ENCODE measurements at places on chromosomes 11 and 22. TPM values are rescaled to one million over a fixed set of nuclear protein-coding genes. Genes with fewer than 3 reads are reported as not detected.

GRCh38 chr22:36197514-36198146 lies 4.0 kb downstream of the APOL4 start:
- no peak for DNase-seq

- DNase-seq, result no peak
Measured at GRCh38 chr11:63622323-63622722, 8.1 kb upstream of the PLAAT3 start.

The TP53I11 gene
- total RNA-seq, result 52.2 TPM

DNA sequence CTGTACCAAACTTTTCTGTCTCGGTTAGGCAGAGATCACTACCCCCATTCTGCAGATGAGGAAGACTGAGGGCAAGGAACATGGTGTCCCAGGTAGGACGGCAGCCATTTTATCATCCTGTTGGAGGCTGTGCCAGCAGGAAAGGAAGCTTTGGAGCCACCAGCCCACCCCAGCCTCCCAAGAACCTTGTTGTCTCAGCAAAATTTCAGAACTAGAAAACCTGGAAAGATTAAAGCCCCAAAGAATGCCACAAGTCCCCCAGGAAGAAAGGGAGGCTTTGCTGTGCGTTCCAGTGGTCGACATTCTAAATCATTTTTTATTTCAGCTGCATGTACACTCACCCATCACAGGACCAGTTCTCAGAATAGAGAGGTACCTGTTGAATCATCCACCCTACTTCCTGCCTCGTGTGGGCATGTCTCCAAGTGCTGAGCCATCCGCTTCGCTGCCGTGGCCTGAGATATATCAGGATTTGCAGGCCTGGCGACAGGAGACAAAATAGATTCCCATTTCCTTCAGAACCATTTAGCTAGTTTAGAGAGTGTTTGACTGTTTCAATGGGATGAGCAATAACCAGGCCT lies 13.0 kb upstream of the EIF3D start:
- no peak for DNase-seq

- DNase-seq, result no peak
Measured at GRCh38 chr11:60498853-60499252, 6.3 kb downstream of the MS4A12 start.

GRCh38 chr22:29790061-29790460 lies 22.9 kb downstream of the UQCR10 start:
- DNase-seq, result no peak

- peak; percentile 69 for DNase-seq
Measured at GRCh38 chr22:42933485-42934091, 76.5 kb upstream of the ARFGAP3 start.

GRCh38 chr11:62141111-62142042 lies 17.6 kb downstream of the INCENP start:
- no peak for DNase-seq

The CABP4 gene
- total RNA-seq, result 1.5 TPM

- no peak for DNase-seq
Measured at GRCh38 chr11:95625164-95625900, 164.2 kb downstream of the FAM76B start.

GRCh38 chr11:31903225-31904074 lies 92.3 kb upstream of the PAX6 start:
- peak; percentile 42 for DNase-seq

- DNase-seq, result no peak
Measured at GRCh38 chr11:59144096-59144495, 1.4 kb downstream of the FAM111A start.

DNA sequence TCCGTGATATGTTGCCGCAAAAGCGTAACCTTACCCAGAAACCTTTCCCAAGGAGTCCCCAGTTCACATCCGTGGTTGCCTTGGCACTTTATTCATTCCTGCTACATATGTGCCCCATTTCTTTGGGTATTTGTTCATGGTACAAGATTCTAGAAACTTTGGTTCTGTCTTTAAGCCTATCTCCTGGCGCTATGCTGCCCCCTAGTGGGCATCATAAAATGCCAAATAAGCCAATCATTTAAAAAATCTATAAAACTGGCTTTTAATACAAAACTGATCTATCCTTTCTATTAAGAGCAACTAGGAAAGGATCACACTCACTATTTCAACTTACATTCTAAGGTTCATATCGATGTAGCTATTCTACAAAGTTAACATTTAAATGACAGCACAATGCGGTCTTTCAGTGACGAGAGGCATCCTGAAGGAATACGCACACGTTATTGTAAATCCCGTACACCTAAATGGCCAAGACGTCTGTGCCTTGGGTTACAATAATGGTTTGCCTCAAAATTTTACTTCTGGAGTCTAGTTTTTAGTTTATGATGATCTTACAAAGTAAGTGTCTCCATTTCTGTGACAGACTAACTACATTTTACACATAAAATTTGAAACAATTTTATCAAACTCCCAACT lies 16.2 kb downstream of the PIWIL3 start:
- peak; percentile 53 for DNase-seq

GRCh38 chr22:44759430-44760310 lies 7.3 kb downstream of the ARHGAP8 start:
- DNase-seq, result no peak

DNA sequence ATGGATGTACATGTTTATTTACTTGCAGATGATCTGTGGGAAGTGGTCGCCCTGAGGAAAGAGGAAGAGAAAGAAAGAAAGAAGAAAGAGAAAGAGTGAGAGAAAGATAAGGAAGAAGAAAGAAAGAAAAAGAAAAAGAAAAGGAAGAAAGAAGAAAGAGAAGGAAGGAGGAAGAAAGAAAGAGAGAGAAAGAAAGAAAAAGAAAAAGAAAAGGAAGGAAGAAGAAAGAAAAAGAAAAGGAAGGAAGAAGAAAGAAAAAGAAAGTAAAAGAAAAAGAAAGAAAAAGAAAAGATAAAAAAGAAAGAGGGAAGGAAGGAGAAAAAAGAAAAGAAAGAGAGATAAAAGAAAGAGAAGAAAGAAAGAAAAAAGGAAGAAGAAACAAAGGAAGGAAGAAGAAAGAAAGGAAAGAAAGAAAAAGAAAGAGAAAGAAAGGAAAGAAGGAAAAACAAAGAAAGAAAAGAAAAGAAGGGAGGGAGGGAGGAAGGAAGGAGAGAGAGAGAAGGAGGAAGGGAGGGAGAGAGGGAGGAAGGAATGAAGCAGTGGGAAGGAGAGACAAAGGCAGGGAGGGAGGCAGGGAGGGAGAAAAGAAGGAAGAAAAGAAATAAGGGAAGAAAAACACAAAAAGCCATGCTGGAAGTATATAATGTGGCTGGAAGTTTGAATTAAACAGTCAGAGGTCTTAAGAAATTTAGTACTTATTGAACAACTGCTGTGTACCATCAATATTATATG lies 976.6 kb downstream of the FAM181B start:
- no peak for DNase-seq

The ZC3H12C gene
- total RNA-seq, result 22.8 TPM

DNA sequence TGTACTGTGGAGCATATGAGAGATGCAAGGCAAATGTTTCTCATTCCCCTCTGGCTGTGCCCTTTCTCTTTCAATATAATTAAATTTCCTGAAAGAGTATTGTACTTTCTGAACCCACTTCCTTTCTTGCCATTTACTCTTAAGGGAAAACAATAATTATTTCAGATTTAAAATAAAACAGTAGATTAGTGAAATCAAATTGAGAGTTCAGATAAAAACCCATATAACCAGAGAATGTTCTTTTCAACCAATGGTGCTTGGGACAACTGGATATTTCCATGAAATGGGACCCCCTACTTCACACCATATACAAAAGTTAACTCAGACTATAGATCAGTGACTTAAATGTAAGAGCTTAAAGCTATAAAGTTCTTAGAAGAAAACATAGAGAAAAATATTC lies 26.1 kb upstream of the DLAT start:
- no peak for DNase-seq

- DNase-seq, result no peak
Measured at GRCh38 chr11:126548581-126549550, 193.4 kb downstream of the ST3GAL4 start.

The ART5 gene
- total RNA-seq, result 6.5 TPM

GRCh38 chr11:117279711-117280376 lies 11.3 kb upstream of the BACE1-AS start:
- DNase-seq, result no peak

DNA sequence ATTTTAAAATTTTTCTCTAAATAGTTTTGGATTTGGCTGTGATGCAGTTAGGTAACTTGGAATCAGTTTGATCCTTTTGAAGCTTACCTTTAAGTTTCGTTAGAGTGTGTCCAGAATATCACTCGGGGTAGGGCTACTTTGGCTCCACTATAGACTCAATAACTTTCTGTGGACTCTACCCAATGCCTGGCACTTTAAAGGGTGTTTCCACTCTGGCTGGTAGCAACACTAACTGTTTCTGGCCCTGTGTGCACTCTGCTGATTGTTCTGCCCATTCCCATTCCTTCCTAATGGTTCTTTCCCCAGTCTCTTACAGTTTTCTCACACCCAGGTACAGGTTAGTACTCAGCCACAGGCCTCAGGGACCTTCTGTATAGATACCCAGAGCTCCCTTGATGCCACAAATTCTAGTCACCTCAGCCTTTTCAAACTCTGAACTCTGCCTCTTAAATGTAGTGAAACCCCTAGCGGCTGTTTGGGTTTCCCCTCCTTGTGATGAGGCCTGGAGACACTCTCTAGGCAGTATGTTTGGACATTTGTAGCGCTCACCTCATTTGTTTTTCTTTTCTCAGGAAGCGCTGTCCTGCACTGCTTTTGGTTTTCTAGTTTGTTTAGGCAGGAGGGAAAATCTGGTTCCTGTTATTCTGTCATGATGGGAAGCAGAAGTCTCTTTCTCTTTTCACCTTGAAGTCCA lies 16.8 kb downstream of the CUL5 start:
- DNase-seq, result no peak

DNA sequence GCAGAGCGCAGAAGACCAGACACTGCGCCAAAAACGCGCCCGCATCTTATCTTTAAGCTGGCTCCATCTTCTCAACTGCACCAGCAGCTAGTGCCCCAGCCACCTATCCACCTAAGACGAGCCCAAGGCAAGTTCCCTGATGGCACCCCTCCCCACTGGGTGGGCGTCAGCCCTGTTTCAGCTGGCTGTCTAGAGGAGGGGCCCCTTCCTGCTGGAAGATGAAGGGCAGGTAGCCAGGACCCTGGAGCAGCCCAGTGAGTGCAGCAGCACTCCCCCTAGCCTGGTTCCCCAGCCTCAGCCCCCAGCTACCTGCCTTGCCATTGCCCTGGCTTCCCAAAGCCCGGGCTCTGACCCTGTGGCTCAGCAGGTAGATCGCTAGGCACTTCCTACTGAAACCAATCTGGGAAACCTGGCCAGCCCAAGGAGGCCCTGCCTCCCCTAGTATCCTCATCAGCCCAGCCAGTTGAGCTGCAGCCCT lies 28.3 kb downstream of the ARVCF start:
- no peak for DNase-seq

DNA sequence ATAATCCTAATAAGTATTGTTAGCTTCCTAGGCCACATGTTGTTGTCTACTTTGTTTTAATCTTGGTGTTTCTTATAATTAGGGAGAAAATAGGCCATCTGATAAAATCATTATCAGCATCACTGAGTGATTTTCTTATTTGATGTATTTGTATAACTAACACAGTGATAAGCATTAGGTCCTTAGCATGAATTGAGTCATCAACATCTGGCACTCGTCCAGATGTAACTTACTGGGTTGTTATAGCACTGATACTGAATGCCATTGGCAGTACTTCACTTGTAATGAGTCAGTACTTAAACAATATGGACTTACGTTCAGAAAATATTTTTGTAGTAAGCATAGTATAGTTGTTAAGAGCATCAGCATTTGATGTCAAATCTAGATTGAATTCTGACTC lies 16.2 kb downstream of the API5 start:
- no peak for DNase-seq

DNA sequence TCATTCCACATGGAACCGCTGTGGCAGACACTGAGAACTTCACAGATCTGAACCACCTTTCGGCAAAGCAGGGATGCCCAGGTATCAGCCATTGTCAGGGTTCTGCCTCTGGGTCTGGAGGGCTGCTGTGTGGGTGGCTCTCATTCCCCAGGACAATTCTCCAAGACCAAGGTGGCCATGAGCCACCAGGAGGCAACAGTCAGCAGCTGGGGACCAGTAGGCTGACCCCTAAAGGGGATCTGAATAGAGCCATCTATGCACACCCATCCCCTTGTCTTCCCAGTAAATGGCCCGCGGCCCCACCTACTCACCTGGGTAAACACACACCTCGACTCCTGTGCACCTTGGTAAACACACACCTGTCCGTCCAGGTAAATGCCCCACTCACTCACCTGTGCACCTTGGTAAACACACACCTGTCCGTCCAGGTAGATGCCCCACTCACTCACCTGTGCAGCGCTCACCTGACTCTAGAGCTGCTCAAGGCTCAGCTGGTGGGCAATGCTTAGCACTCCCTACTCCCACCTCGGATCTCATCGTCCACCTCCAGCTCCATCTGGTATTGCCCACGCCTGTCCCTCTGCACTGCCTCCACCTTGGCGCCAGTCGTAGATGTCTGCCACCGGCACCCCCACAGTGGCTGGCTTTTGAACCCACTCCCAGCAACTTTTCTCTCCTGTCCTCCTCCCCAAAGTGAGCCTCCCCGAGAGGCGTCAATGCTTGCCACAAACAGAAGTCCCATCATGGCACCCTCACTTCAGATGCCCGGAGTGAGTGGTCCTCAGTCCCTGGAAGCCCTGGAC lies 10.2 kb downstream of the SLC25A1 start:
- DNase-seq, result no peak

GRCh38 chr11:27118371-27118770 lies 77.8 kb downstream of the BBOX1 start:
- no peak for DNase-seq

DNA sequence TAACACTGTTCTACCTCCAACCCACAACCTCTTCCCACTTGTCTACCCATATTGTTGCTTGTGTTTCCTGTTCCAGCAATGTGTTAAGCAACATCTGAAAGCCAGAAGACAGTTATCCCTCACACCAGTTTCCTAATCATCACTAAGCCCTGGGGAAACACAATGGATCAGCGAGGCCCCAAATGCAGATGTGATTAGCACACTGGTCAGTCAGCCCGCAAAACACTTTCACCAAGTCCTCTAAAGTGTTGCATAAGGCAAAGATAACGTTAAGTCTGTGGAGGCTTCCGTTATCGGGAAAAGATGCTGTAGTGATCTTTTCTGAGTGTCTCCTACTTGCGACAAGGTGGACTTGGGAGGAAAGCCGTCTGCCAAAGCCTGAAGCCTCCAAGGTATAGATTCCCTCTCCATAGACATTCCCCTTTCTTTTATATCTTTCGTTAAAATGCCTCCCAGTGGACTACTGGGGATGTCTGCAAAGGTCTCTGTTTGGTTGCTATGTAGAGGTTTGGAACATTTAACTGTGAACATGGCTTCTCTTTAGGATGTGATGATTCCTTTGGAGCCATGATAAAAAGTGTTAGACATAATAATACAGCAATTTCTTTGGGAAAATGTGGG lies at the start of gene MS4A3:
MS4A3 (plus strand) TSS at position 317 of the 621 bp plus-strand sequence. CDS start 4,496 bp downstream, outside the sequence.
- DNase-seq, result no peak

The OR52B2 gene
- total RNA-seq, result not detected

The MICALL1 gene
- total RNA-seq, result 17.2 TPM

The IGF2 gene
- total RNA-seq, result 70.9 TPM

The OR52H1 gene
- not detected for total RNA-seq

GRCh38 chr11:7485186-7486097 lies at the start of gene OLFML1:
Gene OLFML1 (plus strand): TSS chr11:7485506. CDS start chr11:7485876, 370 bp downstream.
- DNase-seq, result peak; percentile 22

Data from heart right ventricle (tissue), 16 donors.